ENCODE measurements at places on chromosomes 2 and 18.

DNA sequence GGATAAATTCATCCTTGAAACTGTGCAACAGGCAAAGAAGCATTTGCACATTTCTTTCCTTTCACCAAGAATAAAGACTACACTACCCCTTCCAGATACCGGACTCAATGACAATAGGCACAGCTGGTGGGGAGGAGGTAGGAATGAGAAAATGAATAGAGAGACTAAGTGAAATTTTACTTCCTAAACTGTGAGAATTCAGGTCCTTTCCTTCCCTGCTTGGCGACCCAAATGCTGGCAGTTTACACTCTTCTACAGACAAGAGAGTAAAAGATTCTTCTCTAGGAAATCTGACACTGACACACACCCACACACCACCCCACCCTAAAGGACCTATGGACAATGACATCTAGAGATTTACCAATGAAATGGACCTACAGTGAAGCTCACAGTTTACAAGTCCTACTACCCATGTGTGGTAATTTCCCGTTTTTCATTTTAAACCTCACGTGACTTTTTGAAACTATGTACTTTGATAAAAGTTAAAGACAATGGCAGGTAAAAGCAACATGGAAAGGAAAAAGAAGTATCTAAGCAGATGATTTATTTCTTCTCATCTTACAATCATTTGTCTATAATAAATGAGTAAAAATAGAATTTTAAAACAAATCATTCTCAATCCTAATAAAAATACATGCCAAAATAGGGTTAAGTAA is 27.9 kb downstream of the REV1 start:
- DNase-seq, result no peak

GRCh38 chr18:22032392-22032961 is 136.9 kb upstream of the GATA6 start:
- no peak for DNase-seq

DNA sequence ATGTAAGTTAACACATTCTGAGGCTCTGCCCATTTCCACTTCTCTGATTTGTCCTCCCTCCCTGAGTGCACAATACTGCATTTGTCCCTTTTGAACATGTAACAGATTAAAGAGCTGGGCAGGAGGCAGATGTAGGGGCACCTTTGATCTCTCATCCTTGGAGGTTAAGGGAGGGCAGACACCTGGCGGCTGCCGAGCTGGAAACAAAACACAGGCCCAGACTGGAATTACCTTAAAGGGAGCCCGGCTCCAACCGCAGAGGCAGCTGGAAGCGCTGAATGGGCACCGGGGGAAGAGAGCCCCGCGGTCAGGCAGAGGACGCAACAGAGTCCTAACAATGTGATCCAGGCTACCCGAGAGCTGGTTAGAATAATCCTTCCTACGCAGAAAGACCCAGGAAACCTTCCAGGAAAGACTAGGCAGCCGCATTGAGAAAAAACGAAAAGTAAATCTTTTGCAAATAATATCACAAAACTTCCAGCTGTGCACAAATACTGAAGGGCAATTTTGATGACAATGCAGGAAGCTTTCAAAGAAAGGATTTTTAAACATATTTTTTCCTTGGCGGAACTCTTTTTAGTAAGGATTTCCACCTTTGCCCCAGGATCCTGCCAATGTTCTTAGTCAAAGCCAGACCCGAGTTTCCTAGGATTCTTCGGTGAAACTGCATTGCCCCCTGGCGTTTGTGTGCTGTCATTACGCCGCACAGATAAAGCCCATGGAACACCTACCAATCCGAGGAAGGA is 216.0 kb downstream of the TGIF1 start:
- DNase-seq, result peak; percentile 69

DNA sequence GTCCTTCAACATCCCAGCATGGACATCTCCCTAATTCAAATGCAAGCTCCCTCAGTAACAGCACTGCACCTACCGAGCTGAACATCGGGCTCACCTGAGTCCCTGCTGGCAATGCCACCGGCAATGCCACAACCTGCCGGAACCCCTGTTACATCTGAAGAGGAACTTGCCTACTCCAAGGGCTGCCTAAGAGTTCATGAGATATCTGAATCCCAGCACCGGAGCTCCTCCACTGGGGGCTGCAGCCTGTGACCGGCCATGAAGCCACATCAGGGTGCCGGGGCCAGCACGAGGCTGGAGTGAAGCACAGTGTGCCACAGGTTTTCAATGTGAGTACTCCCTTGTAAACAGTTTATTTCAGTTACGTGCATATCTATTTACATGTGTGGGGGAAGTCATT is 152.9 kb downstream of the EIPR1 start:
- DNase-seq, result no peak

GRCh38 chr2:61255580-61256437 is 93.8 kb downstream of the C2orf74 start:
- DNase-seq, result no peak

DNA sequence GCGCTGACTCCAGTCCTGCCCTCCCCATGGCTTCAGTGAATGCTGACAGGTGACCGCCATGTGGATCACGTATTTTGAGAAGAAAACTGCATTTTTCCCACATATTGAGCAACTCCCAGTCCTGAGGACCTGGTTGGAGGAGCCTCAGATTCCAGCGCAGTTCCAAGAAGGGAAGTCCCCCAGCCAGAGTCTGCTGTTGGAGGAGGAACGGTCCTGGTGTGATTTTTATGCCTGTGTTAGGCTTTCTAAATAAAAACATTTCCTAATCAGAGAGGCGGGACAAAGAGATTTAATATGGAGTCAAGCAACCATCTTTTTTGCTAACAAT is 32.3 kb upstream of the COL6A3 start:
- no peak for DNase-seq

DNA sequence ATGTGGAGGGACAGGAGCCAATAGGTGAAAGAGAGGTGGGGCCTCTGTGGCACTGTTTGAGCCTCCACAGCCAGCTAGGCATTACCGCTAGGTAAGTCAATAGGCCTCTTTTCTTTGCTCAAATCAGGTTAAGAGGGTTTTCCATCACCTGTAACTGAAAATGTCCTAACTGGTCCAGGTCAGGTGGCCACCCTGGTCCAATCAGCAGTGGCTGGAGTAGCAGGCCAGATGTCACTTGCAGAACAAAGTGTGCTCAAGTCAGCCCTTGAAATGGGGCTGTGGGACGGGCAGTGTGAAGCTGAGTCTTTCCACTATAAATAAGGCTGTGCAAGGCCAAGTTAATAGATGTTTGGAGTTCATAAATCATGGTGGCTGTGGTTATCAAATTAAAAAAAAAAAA is 20.9 kb downstream of the FBXO36 start:
- DNase-seq, result no peak

- no peak for DNase-seq
These were observed 335.2 kb downstream of the NUP35 start for GRCh38 chr2:183459466-183459865.

GRCh38 chr2:227052879-227053278 is 111.1 kb downstream of the COL4A4 start:
- no peak for DNase-seq

GRCh38 chr2:40271094-40271493 is 180.8 kb downstream of the SLC8A1 start:
- DNase-seq, result no peak

- no peak for DNase-seq
These were observed 33.5 kb downstream of the PNO1 start for GRCh38 chr2:68190991-68191731.

- no peak for DNase-seq
These were observed 140.5 kb downstream of the ZFP36L2 start for GRCh38 chr2:43085929-43086328.

DNA sequence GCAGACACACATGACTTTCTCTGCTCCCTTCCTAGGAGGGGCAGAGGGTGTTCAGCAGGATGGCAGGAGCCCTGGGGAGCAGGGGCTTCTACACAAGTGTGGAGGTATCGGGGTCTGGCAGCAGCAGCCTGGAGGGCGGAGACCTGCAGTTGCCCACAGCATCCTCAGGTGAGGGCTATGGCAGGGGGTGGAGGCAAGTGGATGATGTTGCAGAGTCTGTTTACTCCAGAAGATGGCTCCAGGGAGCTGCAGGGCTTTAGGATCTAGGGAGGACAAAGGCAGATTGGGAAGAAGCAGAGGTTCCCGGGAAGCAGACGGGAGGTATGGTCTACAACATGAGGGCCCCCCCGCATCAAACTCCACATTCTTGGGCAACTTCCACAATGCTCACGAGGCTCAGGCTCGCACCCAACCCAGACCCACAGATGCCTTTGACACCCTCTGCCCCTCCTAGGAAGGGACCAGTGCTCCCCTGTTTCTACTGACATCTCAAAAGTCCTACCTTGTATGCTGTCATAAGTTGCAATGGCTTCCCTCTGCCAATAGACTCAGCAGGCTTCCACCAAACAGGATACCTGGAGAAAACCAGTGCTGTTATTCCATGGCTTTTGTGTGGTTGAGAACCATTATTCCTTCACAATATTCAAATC is 12.0 kb upstream of the ATP6V1C2 start:
- no peak for DNase-seq

- DNase-seq, result no peak
These were observed 40.6 kb downstream of the XRCC5 start for GRCh38 chr2:216149741-216150140.

GRCh38 chr2:121046335-121046734 is 238.7 kb downstream of the TFCP2L1 start:
- no peak for DNase-seq

- no peak for DNase-seq
These were observed 35.0 kb downstream of the TPRKB start for GRCh38 chr2:73701968-73702665.

GRCh38 chr2:18209934-18210639 is 331.6 kb downstream of the KCNS3 start:
- DNase-seq, result no peak

DNA sequence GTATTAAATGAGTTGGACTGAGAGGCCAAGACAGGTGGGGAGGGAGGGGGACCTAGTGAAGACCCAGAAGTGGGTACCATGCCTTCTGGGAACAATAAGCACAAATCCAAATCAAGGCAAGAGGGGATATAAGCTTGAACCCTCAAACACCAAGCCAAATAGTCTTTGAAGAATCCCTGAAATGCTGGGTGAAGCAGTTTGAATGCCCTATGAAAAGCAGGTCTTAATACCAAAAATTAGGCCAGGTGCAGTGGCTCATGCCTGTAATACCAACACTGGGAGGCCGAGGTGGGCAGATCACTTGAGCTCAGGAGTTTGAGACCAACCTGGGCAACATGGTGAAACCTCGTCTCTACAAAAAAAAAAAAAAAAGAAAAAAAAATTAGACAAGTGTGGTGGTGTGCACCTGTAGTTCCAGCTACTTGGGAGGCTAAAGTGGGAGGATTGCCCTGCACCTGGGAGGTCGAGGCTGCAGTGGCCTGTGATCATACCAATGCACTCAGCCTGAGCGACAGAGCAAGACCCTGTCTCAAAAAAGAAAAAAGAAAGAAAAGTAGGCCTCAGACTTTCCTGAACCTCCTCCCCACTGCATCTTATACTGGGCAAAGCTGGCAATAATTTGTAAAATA is 3.5 kb downstream of the PCBP1 start:
- no peak for DNase-seq

GRCh38 chr2:179882851-179883806 is 21.7 kb upstream of the ZNF385B start:
- no peak for DNase-seq

- no peak for DNase-seq
These were observed 14.4 kb downstream of the ARID5A start for GRCh38 chr2:96550787-96551604.

DNA sequence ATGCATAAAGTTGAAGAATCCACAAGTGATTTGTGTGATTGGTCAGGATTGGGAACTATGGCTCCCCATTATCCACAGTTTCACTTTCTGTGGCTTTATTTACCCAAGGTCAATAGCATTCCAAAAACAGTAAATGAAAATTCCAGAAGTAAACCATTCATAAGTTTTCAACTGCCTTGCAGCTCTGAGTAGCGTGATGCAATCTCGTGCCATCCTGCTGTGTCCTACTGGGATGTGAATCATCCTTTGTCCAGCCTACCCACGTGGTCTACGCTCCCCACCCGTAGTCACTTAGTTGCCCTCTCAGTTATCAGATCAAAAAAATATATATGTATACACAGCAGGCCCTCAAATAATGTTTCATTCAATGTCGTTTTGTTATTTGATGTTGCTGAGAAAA is 89.0 kb upstream of the DLGAP1 start:
- DNase-seq, result no peak

GRCh38 chr2:227443889-227444568 is 27.9 kb upstream of the AGFG1 start:
- no peak for DNase-seq

- DNase-seq, result no peak
These were observed 58.7 kb downstream of the IL1RL2 start for GRCh38 chr2:102245266-102246151.

DNA sequence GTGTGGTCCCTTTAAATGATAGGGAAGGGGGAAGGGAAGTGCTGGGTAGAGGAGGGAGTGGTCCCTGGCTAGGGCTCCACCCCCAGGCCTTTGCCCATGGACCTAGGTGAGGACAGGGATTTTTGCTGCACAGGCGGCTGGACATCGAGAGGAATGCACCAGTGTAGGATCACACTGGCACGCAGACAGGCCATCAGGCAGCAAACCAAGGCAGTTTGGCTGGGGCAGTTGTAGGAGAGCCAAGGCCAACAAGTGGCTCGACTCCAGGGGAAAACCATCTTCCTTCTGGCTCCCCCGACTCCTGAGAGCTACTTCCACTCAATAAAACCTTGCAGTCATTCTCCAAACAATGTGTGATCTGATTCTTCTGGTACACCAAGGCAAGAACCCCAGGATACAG is 402.0 kb upstream of the LRRTM1 start:
- DNase-seq, result no peak

- no peak for DNase-seq
These were observed 104.7 kb upstream of the FAM117B start for GRCh38 chr2:202530038-202530437.

GRCh38 chr2:72112401-72112800 is 35.3 kb downstream of the CYP26B1 start:
- DNase-seq, result no peak

- no peak for DNase-seq
These were observed 11.9 kb upstream of the SALL3 start for GRCh38 chr18:78967692-78968091.

DNA sequence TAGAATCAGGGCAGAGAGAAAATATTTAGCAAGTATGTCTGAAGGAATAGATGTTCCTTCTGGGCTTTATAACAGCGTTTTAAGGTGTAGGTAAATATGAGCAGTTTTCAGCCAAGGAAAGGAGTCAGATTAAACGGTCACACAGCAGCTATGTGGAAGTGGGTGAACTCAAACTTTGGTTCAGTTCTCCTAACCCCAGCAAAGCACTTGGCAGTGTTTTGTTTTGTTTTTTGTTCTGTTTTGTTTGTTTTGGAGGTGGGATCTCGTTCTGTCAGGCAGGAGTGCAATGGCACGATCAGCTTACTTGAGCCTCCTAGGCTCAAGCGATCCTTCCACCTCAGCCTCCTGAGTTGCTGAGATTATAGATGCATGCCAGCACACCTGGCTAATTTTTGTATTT is 24.6 kb downstream of the TANC1 start:
- DNase-seq, result no peak

DNA sequence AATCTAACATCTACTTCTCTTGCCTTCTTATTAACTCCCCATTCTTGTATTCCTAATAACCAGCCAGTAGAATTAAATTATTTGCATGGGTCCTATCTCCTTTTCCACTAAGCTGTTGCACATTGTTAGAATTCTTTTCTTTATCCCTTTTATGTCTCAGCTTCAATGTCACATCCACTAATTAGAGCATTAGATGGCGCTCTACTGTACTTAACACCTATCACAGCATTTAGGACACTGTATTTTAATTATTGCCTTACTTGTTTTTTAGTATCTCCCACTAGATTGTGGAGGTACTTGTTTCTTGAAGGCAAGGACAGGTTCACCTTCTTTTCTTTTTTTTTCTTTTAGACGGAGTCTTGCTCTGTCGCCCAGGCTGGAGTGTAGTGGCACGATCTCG is 3.8 kb downstream of the LIPT1 start:
- DNase-seq, result no peak
